ENCODE measurements at places on chromosomes 3 and 15.

GRCh38 chr3:183108001-183108449 is 8.7 kb upstream of the MCCC1 start:
- DNase-seq: no peak

GRCh38 chr15:69704229-69704628 is 251.6 kb downstream of the RPLP1 start:
- DNase-seq: no peak

DNA sequence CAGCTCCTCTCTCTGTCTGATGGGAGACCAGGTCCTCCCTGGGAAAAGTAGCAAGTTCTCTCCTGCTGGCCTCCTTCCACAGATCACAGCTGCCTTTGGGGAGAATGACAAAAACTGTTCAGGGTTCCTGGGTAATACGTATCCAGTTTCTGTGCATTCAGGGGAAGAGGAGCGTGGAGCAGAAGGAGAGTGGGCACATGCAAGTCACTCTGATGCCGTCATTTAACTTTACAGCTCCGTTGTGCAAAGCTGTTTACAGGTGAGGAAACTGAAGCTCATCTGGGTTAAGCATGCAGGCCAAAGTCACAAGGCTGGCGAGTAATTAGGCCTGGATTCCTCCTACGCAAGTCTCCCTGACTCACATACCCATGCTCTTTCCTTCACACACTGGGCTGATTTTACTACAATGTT is 7.5 kb upstream of the TM4SF1 start:
- DNase-seq: no peak

GRCh38 chr15:88012688-88013087 is 243.9 kb downstream of the NTRK3 start:
- DNase-seq: no peak

- DNase-seq: no peak
Observed at GRCh38 chr3:137978328-137978727, 31.6 kb upstream of the CLDN18 start.

- no peak for DNase-seq
Observed at GRCh38 chr3:47613722-47614121, 35.1 kb upstream of the CSPG5 start.

DNA sequence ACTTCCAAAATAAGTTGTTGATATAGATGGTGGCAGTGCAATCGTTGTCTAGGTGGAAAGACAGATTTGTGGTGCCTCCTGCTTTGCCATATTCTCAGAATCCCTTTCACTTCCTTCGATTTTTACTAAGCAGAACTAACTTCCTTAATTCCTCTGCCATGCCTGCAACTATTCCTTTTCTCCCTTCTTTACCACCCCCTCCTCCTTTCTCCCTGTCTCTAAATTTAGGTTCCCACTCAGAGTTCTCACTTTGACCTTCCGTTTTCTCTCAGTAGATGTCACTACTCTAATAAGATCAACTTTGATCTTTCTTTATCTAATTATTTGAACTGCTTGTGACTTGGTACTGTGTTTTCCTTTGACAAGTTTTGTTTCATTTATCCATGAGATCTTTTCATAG is 351.2 kb downstream of the LPP start:
- DNase-seq: no peak

GRCh38 chr3:4993276-4994143 is 14.3 kb downstream of the BHLHE40 start:
- DNase-seq: no peak

DNA sequence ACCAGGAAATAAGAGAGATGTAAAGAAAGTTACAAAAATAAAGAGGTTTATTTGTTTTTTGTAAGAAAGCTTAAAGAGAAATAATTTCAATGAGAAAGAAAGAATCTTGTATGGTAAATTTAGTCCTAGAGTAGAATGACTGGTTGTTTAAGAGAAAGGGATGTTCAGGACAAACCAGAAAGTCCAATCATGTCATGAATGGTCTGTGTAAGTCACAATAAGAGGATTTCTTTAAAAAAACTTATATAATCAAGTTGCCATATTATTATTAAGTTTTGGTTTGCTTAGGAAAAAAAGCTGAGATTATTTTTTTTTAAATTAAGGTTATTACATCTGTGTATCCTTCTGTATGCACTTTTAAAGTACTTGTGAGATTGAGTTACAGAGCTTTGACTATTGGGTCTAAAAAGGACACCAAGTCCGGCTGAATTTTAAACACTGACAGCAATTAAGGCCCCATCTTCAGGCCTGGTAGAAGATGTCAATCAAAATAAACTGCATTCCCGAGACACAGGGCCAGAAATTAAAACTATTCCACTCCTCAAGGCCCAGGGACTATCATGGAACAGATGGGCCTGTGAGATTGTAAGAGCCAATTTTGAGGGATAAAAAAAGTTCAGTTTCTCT is 12.2 kb downstream of the ERICH6 start:
- no peak for DNase-seq

GRCh38 chr3:184620475-184621119 is 59.0 kb downstream of the EPHB3 start:
- no peak for DNase-seq

DNA sequence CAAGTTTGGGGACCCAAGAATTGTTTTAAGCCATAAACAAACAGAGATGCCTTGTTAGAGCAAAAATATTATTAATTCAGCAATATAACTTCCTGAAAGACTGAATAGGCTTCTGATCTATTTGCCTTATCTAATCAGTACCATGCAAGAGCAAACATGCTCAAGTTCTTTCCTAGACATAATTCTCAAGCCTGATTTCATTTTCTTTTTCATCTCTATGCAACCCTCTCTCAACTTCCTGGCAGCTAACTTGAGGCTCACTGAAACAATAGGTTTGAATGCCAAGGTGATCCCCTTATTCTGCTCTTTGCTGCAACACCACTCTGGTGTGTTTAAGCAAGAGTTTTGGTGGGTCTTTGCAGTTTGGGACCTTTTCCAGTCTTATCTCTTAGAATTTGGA is 230.9 kb upstream of the CD96 start:
- no peak for DNase-seq

GRCh38 chr3:182978387-182978786 is 2.0 kb downstream of the DCUN1D1 start:
- DNase-seq: no peak

GRCh38 chr15:77664428-77664827 is 31.7 kb upstream of the LINGO1 start:
- DNase-seq: no peak

GRCh38 chr3:31495971-31496665 is 36.6 kb upstream of the STT3B start:
- DNase-seq: no peak

DNA sequence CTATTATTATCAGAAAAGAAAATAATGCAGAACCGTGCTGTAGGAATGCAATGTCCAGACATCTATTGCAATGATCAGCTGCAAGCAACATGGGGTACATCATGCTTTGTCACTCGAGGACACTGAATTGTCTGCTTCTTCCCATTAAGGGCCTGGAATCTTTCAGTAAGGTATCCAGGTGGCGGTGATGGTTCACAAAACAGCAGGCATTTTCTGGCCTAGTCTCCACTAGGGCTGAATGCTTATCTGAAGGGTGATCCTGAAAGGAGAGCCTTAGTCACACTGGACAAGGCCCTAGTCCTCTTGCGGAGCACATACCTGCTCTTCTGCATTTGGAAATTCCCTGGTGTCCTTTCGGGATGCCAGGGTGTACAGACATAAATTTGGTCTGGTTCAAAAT is 21.2 kb downstream of the ITPR1 start:
- no peak for DNase-seq

DNA sequence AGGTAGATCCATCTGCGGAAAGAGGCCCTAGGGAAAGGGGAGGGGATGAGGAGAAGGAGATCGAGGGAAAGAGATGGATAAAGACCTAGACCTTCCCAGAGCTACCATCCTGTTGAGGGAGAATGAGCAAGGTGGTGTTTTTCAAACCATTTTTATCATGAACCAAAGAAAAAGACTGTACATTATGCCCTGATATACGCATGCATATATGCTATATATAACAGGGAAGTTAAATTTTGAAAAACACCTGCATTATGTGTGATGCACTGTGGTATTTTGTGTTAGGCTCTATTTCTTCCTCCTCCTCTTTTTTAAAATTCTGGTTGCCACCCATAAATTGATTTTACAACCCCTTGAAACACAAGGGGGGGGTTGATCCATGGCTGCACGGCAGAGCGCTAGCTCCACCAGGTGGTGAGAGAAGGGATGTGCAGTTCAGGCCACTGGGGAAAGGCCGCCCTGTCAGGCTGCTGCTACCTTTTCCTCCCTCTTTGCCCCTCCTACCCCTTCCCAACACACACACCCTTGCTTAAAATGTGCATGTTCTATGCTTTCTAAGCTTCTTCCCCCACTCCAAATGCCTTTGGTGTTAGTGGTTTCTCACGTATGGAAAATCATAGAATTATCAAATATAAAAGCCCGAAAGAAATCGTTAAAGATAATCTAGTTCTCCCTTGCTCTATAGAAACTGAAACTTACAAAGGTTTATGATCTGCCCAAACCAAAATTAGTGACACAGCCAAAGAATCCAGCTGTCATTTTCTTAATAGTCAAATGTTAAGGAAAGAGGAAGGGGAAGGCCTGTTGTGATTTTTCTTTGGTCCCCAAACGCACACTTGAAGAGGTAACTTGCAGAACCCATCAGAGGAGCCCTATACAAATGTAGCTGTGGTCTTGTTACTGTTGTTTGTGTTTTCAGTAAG is 262.0 kb upstream of the UMPS start:
- DNase-seq: no peak

DNA sequence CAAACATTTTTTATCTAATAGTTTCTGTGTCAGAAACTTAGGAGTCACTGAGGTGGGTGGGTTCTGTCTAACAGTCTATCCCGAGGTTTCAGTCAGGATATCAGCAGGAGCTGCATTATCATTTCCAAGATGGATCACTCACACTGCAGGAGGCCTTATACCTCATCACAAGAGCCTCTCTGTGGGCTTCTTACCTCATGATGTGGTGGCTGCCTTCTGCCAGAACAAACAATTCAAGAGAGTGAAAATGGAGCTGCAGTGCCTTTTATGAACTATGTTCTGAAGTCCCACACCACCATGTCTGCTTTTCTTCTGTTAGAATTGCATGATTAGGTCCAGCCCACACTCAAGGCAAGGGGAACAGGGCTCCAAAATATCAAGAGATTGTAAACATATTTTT is 27.9 kb downstream of the RFX7 start:
- DNase-seq: no peak
